ENCODE measurements at places on chromosomes 11 and 22.

DNA sequence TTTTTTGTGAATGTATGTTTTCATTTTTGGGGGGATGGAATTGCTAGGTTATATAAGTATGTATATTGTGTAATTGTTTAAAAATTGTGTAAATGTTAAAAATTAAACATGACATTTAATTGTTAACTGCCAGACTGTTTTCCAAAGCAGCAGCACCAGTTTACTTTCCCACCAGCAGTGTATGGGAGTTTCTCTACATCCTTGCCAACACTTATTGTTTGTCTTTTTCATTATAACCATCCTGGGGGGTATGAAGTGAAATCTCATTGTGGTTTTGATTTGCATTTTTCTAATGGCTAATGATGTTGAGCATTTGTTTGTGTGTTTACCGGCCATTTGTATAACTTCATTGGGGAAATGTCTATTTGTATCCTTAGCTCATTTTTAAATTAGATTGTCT lies 31.7 kb upstream of the RRAS2 start:
- no peak for DNase-seq

DNA sequence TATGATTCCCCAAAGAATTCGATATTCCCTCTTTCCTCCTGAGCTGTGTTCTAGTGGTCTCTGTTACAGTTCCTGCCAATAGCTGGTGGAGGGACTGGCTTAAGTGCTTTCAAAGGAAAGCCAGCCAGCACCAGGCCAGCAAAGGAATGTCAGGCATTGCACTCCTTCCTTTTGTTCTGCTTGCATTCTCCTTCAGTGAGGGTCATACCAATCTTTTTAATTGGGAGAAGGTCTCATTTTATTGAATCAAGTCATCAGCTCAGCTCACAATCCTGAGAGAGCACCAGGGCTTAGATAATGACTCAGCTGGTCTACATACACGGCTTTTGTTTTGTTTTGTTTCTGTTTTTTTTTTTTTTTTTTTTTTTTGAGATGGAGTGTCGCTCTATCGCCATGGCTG lies 222.9 kb downstream of the NAV2 start:
- peak; percentile 50 for DNase-seq

GRCh38 chr11:2376751-2377451 lies at the start of gene CD81:
TSS of gene CD81 (plus strand) at chr11:2377310. CDS start at chr11:2377550, 240 bp downstream.
- DNase-seq = peak; percentile 97

- peak; percentile 23 for DNase-seq
Measured at GRCh38 chr11:59556115-59556916, 45.0 kb downstream of the OR4D9 start.

DNA sequence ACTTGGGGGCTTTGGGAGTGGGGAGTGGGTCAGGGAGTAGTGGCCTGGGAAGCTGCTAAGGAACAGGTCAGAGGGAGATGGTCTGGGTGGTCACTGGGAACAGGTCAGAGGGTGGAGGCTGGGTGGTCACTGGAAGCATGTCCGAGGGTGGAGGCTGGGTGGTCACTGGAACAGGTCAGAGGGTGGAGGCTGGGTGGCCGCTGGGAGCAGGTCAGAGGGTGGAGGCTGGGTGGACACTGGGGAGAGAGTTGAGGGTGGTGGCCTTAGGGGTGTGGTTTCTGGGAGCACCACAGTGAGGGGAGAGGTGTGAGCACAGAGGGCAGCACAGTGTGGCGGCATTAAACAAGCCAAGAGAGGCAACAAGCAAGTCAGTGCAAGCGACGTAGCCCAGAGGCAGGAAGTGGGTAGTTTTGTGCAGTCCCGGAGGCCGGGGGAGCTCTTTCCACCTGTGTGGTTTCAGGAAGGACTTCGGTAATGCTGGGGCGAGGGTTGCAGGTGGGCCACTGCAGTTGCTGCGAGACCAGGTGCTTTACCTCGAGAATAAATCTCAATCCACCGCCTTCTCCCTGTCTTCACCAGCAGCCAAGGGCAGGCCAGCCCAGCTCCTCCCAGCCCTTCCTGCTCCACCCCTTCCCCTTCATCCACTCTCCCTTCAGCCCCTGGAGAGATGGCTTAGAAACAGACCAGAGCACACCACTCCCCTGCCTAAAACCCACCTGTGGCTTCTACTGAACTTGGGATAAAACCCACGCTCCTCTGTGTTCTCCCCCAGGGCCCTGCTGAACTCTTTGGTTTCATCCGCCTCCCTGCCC lies 3.2 kb upstream of the CACNA1I start:
- no peak for DNase-seq

DNA sequence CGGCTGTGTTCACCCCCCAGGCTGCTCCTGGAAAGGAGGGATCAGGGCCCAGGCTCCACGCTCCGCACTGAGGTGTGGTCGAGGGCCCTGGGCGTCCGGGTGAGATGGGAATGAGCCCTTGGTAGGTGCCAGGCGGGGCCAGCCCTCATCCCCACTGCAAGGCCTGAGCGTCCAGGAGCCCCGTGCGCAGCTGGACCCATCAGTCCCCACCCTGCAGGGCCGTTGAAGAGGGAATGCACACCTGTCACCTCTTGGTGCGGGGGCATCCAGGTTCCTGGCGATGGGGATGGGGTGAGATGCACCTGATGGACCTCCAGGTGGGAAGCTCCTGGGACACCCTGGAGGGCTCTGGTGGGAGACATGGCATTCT lies 72.2 kb downstream of the KCNQ1 start:
- no peak for DNase-seq

DNA sequence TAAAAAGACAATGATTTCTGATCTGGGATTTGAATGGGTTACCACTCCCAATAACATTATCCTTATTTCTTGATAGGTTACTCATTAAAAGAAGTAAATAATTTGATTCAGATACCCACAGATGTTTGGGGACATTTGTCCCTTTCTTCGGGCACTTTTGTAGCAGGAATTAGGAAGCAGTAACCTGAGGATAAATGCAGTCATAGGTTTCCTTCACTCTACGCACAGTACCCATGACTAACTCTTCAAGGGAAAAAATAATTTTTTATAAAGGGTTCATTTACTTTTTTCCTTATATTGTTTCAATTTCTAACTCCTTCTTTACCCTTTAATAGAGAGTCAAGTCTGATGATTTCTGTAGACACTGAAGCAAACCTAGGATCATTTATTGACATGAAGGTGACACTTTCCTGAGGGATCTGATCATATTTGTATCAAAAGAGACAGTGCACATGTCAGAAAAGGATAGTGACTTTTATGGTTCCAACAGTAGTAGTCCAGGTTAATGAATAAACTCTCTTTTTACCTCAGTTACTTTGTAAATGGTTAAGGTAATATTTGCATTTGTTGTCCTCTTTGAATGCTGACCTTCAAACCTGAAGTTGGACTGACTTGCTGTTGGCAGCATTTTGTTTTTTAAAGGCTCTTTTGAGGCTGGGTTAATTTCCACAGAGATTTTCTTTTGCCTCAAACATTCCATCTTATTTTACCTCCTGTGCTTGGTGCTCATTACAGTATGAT lies 1072.0 kb downstream of the LRRC4C start:
- no peak for DNase-seq

- DNase-seq = no peak
Measured at GRCh38 chr11:9315078-9315688, 790 bp upstream of the TMEM41B start.

DNA sequence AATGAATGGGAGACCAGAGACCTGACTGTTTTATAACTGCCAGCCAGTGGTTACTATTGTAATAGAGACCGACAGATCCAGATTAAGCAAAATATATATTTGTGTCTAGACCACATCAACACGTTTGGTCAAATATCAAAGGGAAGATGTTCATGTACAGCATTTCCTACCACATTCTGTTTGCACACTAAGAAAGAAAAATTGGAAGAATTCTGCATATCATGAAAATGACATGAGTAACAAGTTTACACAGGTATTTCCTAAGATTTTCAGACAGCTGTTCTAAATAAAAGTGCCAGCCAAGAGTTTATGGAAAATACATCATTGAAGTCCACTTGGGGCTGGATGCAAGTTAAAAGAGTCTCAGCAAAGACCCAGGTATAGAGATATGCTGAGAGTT lies 145.5 kb upstream of the ANO3 start:
- DNase-seq = no peak

DNA sequence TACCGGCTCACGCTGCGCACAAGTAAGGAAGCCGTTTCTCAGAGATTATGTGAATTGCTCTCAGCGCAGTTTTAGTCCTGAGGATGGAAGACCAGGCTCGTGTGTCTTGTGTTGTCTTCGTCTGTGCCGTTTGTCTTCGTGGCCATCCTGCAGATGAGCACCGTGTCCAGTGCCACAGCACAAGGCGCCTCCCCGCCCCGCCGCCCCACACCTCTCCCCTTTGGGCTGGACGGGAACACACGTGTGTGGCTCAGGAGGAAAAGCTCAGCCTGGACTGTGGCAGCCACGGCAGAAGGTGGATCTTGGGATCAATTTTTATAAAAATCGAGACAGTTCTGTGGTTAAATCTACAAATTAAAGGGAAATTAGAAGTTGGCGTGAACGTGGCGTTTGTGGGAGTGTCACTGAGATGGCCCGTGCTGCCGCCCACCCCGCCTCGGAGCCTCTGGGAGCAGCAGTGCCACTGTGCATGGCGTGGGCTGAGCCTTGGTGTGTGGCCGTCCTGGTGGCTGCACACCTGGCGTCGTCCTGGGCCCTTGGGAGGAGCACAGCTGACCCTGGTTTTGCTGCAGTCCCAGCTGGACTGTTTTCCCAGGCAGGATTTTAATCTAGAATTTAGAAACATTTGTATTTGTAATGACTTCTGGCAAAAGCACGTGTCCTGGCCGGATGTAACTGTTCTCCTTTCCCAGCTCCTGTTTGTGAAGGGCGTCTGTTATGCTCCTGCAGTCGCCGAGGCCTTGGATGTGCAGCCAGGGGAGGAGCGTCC lies 25.8 kb downstream of the MUC6 start:
- DNase-seq = no peak

DNA sequence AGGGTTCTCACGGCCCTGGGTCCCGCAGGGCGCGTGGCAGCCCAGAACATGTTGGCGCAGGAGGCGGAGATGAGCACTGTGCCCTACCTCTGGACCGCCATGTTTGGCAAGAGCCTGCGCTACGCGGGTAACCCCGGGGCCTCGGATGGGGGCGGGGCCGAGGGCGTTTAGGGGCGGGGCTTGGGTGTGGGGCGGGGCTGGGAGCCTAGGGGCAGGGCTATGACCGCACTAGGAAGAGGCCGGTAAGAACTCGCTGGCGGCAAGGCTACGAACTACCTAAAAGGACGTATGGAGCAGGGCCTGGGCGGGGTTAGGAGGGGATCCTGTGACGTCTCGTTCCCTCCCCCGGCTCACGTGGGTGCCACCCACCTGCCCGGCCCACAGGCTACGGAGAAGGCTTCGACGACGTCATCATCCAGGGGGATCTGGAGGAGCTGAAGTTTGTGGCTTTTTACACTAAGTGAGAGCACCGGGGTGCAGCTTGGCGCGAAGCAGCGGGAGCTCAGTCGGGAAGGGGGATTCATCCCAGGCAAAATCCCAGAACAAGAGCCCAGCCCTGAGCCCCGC lies 2.8 kb upstream of the LZTR1 start:
- DNase-seq = peak; percentile 94

DNA sequence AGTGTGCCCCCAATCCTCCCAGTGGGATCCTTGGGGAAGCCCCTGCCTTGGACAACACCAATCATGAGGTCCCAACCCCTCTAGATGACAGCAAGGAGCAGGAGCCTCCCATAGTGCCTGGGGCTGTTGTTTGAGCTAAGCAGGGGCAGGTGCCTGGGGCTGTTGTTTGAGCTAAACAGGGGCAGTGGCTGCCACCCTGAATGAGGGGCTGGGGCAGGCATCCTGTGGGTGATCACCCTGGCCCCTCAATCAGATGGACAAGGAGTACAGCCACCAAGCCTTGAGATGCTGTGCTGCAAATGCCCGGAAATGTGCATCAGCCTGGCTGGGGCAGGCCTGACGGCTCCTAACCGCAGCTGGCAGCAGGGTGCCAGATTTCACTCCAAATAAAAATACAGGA lies 66.7 kb downstream of the MYEOV start:
- DNase-seq = peak; percentile 2

DNA sequence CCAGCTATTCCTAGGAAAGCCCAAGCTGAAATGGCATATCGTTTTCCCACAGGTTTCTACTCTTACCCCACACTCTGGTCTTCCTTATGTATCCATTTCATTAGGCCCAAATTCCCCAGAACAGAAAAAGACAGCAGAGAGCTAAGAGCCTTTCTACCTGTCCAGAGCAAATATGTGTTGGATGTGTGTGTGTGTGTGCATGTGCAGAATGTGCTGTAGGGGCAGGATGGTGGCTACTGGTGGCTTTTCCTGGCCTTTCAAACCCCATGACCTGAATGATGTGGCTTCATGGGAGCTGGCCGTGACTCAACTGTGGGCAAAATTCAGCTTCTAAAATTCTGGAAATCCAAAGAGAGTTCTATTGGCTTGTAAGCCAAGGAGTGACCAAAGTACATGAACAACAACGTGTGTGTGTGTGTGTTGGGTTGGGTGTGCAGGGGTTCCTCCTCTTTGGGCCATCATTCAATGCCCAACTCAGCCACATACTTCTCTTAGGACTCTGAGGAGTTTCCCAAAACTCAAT lies 421.4 kb upstream of the CADM1 start:
- DNase-seq = no peak

- no peak for DNase-seq
Measured at GRCh38 chr11:59578369-59578768, 37.2 kb downstream of the OSBP start.

- peak; percentile 58 for DNase-seq
Measured at GRCh38 chr11:118415739-118416068, 14.3 kb downstream of the ATP5MG start.

- DNase-seq = no peak
Measured at GRCh38 chr11:126317432-126317755, 13.5 kb downstream of the DCPS start.

GRCh38 chr11:130866831-130867230 lies 49.4 kb downstream of the SNX19 start:
- no peak for DNase-seq

DNA sequence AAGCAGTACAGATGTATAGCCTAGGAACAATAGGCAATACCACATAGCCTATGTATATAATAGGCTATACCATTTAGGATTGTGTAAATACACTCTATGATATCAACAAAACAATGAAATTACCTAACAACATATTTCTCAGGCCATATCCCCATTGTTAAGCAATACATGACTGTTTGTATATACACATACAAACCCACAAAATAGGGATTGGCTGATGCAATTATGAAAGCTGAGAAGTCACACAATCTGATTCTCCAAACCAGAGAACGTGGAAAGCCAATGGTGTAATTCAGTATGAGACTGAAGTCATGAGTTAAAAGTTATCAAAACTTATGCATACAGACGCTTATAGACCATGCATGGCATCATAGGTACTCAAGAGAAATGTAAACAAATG lies 700.1 kb upstream of the RAG2 start:
- DNase-seq = no peak

Data from iPS-NIHi11 (cell line).